Fibroblast of skin of abdomen (primary cell): ENCODE measurements at places on chromosomes 5 and 9.

DNA sequence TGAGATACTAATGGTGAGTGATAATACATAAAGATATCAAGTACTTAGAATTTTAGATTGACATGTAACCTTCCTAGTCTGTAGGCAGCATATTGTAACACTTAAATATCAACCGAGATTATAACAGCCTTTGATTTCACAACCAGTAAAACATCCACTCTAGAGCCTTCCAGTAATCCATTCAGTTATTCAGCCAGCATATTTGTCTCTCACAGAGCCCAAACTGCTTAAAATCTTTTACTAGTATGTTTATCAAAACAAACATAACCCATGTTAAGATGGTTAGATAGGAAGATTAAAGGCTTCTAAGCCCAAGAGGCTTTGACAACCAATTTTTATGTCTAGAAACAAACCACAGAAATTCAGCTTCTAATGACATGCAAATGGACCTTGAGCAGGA is 177.9 kb upstream of the FST start:
- DNase-seq, result peak; percentile 55

DNA sequence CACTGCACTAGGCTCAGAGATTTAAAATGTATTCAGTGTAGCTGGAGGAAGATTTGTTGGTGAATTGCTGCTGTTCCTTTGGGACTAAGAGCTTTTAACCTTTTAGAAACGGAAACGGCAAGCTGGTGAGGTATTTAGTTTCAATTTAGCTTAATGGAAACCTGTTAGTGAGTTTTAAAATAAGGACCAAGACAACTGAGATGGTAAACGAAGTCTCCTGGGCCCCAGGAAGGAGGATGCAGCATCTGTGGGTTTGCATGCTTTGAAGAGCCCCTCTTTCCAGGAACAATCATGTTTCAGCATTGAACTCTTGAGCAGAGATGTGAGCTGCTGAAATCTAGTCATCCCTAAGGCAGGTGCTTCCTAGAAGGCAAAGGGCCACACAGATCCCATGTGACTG is 16.5 kb downstream of the DNAI1 start:
- no peak for DNase-seq

- no peak for DNase-seq
Observed at GRCh38 chr9:31854187-31854586, 530.3 kb upstream of the ACO1 start.

DNA sequence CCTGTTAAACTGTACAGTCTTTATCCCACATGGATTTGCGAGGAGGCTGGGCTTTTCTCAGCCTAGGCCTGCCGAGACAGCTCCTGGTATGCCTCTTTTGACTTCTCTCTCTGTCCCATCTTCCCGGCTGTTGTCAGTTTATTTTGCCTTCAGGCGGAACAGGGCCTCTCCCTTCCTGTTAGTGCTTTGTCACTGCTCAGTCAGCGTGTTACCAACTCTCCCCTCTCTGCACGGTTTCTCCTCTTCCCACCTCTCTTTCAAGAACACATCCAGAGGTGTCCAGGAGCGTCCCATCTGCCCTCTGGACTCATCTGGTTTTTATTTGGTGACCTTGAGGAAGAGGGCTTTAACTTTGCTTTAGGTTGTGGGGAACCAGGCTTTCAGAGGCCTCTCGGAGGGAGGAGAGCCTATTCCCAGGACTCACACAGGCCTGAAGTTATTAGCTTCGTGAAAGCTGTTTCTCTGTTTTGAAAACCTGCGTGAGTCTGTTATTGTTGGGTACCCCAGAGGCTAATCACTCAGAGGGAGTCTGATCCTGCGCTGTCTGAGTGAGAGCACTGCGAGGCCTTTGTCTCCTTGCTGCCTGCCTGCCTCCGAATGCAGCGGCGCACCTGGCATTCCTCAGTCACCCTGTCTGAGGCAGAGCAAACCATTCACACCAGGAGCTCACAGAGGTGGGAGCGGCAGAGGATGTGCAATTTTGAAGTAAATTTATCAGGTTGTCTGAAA is 234.4 kb upstream of the MPDZ start:
- DNase-seq, result peak; percentile 29

DNA sequence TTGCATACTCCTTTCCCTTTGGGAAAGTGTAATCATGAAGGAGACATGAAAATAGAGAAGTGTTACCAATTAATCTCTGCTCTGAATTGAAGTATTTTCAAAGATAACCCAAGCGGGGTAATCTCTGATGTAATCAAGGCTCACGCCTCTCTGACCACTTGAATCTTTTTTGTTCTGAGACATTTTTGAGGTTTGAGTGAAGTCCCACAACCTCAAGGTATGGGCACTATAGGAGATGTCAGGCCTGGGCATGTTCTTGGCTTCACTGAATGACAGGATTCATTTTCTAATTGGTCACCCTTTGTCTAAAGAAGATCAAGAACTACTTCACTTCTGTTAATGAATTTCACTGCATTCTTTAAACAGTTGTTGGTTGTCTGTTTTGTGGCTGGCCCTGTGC is 23.7 kb downstream of the ENHO start:
- DNase-seq, result no peak

DNA sequence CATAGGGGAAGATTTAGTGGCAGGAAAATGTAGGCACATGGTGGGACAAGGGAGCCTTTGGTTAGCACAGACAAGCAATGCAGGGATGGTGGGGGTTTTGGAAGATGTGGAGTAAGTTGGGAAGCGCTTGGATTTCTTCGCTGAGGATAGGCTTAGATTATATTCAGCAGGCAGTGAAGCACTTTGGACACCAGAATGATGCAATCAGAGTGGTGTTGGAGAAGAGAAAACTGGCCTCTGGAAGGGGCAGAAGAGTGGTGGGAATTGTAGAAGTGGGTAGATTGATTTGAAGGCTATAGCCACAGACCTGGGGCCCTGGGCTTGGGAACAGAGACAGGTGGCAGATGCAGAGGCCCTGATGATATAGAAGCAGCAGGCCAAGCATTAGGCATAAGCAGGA is 28.3 kb downstream of the SLC25A48 start:
- DNase-seq, result no peak

- DNase-seq, result no peak
Observed at GRCh38 chr5:27814983-27815382, 776.6 kb upstream of the CDH9 start.

- peak; percentile 71 for DNase-seq
Observed at GRCh38 chr9:105475302-105475701, 27.5 kb downstream of the FSD1L start.

DNA sequence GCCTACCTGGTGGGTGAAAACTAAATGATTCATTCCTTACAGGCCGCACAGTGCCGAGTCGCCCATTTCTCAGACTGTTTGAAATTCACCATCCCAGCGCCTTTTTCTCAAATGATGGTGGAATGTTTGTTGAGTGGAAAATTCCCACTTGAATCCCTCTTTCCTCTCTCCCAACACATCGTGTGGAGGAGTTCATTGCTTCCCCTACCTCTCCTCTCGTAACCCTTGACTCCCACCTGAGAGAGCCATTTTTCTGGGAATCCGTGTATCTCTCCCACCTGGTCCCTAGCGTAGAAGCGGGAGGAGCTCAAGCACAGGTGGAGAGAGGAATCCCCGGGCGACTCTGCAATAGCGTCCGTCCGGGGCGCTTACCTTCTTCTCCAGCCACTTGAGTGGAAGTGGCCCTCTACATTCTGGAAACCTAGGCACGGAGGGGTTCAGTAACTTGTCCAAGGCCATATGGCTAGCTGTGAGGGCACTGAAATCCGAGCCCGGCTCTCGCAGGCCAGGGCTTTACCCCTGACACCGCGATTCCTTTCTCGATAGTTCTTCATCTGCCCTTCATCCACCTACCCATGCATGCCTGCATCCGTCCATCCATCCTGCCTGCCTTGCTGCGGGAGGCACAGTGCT is 683 bp downstream of the OSMR start:
- DNase-seq, result no peak

- DNase-seq, result no peak
Observed at GRCh38 chr9:136979769-136980587, 2.7 kb downstream of the PTGDS start.

- no peak for DNase-seq
Observed at GRCh38 chr9:1049641-1050040, 516 bp upstream of the DMRT2 start.

- DNase-seq, result peak; percentile 44
Observed at GRCh38 chr9:126836216-126836615, 24.2 kb upstream of the ZBTB34 start.

GRCh38 chr9:107620801-107621200 is 131.2 kb upstream of the KLF4 start:
- no peak for DNase-seq

GRCh38 chr5:8340261-8340660 is 471.3 kb downstream of the MTRR start:
- DNase-seq, result no peak

- no peak for DNase-seq
Observed at GRCh38 chr5:118882666-118883065, 105.7 kb downstream of the DTWD2 start.

DNA sequence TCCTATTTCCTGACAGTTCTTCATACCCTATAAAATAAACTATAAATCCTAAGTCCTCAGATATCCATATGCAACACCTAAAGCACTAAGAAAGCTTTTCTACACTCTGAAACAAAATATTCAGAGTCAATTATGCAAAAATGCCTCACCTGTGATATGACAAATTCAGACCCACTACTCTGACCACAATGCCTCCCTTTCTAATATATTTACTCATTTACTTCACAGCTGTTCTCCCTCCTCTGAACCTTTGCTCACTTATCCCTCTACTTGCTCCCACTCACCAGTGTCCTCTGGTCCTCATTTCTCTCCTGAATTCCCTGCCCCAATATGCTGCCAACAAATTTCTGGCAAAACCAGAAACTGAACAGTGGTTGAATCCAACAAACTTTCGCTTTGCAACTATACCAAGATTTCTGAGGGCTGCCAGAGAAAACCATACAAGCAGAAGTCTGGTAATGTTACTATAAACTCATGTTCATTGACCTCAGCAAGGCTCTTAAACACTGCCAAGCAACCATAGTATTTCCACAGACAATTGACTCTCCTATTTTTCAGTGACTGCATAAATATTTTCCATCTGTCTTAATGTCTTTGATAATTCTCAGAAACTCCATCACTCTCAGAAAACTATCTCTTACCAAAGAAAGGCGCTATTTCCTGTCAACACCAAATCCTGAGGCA is 7.1 kb downstream of the CCNH start:
- no peak for DNase-seq

DNA sequence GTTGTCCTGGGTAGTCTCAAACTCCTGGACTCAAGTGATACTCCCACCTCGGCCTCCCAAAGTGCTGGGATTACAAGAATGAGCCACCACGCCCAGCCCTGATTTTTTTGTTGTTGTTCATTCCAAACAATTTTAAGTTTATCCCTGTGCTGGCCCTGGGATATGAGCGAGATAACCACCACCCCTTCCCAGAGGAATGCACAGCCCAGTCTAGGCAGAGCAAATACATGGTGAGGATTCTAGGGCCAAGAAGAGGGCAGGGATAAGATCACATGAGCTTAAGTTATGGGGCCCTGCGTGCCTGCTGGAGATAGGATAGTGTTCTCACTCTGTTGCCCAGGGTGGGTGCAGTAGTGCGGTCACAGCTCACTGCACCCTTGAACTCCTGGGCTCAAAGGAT is 21.0 kb upstream of the TOR1B start:
- DNase-seq, result peak; percentile 31

DNA sequence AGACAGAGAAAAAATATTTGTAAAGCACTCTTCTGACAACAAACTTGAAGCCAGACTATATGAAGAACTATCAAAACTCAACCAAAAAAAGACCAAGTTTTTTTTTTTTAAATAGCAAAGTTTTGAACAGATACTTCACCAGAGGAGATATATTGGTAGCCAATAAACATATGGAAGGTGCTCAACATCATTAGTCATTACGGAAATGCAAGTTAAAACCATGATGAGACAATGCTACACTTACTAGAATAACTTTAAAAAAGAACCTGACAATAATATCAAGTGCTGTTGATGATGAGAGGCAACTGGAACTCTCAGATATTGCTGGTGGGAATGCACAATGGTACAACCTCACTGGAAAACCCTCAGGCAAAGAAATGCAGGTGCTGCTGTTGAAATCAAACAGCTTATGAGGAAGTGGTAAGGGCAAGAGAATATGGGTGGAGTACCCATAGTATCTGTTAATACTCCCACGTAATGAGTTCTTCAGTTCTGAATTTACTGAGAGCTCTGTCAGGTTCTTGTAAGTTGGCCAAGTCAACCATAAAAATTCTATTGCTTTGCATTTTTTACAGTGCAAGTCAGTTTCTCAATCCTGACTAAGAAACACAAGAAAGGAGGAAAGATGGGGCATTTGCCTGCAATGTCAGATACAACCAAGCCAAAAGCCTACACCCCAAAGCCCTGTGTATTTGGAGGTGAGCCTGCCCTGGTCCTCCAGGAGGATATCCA is 87.3 kb upstream of the GNAQ start:
- peak; percentile 32 for DNase-seq

- no peak for DNase-seq
Observed at GRCh38 chr9:1938675-1939170, 76.4 kb upstream of the SMARCA2 start.

DNA sequence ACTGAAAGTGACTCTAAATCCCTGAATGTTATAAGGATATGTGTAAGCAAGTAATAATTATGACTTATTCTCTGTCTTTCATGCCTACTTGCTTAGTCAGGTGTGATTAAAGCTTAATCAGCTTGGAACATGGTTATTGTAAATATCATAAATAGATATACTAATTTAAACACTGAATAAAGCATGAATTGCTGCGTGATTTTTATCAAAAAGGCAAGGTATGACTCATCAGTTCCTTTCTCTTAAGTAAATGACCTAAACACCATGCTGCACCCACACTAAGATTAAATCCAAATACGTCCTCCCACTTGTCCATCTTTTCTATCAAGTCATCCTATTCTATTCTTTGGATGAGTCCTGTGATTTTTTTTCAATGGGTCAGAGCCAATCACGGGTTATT is 124.6 kb upstream of the MTAP start:
- peak; percentile 80 for DNase-seq

GRCh38 chr5:65854925-65855324 is 71.5 kb upstream of the ERBIN start:
- peak; percentile 65 for DNase-seq

- DNase-seq, result no peak
Observed at GRCh38 chr9:125970340-125970739, 223.2 kb downstream of the PBX3 start.

DNA sequence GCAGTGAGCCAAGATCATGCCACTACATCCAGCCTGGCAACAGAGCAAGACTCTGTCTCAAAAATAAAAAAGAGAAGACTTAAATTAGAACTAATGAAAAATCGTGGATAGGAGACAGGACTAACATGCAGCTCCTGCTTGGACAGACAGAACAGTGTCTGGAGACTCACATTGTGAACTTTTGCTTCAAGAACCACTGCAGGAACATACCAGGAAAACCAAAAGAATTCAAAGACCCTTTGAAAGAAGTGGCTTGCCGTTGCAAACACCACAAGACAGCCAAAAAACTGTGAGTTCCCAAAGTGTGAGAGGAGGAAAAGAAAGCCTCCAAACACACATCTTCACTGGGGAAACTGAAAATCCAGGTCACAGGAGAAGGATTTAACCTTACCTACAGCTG is 48.8 kb upstream of the SNAPC3 start:
- DNase-seq, result peak; percentile 31

- DNase-seq, result no peak
Observed at GRCh38 chr5:35598707-35599370, 18.8 kb upstream of the SPEF2 start.
